ENCODE measurements at places on chromosomes 13 and 19.
A peak's percentile ranks its signal among the peaks of the same experiment; 100 is the strongest.

DNA sequence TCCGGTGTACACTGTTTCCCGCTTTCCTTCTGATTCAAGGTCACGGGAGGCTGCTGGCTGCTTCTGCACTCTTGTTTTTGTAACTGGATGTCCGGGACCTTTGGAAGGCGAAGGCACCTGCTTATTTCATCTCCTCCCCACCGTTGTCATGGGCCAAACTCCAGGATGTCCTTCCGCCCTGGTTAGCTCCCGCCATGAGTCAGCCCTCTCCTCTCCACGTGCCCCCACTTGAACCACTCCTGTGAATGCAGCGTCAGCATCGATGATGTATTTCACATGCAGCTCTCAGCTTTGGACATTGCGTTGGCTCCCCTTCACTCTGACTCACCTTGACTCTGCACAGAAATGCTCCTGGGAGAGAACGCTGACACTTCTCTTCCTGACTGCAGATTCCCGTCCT, 5.5 kb upstream of the GALP start:
- DNase-seq, result no peak

DNA sequence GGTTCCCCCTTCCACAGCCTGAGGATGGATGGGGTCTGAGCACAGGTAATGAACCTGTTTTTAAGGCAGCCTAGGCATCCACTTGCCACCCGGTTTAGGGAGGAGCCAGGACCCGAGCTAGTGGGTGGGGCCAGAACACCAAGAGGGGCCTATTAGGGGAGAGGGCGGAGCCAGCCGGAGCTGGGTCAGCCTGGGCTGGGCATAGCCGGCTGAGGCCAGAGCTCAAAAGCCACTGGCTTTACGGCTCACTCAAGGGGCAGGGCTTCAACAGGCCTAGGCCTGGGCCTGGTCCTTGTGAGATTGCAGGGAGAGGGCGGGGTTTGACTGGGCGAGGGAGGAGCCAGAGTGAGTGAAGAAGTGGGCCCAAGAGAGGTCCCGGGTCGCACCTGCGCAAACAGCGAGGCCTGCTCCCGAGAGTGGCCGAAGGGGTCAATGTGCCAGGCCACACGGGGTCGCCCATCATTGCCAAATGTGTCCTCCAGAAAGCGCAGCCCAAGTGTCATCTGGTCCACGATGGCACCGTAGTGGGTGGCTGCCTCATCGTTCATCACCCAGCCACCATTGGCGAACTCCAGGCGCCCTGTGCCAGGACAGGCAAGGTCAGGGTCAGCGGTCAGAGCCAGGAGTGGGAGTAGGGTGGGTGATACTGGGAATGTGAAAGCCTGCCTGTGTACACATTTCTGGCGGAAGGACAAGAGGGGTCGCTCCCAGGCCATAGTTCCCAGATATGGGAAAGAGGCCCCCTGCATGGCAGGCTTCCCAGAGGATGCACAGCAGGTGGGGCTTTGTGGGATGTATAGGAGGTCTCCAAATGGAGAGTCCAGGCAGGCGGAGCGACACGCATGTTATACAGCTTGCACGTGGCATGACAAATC, 1.9 kb downstream of the MAN2B1 start:
- no peak for DNase-seq

GRCh38 chr13:111562716-111563115, 242.3 kb downstream of the TEX29 start:
- no peak for DNase-seq

- DNase-seq, result no peak
Measured at GRCh38 chr13:100675661-100676129, 1.1 kb upstream of the TMTC4 start.

DNA sequence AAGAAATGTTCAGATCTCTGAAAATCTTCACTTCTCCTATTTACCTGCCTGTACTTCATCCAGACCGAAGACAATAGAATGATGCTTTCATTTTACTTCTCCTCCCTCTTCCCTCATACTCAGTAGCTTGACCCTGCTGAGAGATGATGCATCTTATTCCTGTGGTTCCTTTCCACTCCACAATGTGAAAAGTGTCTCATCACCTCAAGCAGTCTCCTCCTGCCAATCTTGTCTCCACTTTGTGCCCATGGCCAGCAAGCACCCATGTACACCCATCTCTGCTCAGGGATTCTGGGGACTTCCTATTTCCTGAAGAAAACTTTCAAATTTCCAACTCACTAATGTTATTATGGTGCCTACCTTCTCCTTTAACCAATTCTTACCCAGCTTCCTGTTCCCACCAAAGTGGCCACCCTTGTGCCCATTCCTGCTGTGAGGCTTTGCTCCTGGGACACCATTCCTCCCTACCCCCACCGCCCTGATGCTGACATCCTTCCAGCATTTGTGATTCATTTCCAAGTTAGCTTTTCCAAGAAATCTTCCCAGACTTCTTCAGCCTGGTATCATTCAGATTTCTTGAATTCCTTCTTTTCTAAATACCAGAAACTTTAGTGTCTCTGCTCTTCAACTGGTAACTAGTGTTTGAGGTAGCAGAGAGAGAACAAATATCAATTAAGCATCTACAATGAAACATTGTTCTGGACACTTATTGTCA, 212.5 kb downstream of the POSTN start:
- no peak for DNase-seq

DNA sequence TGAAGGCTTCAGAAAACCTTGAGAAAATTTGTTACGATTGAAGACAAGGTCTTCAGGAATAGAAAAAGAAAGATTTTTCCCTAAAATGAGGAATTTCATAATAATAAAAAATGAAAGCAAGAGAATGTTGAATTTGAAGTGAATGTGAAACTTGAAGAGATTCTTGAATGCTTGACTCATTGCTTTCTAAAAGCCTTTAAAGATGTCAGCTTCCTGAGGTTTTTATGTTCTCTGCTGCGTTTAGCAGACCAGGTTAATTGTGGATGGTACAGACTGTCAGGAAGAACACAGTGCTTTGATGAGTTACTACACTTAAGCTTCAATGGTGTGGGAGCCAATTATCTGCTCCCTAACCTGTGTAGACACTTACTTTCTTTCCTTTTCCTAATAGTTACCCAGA, 96.3 kb upstream of the FNDC3A start:
- DNase-seq, result no peak

DNA sequence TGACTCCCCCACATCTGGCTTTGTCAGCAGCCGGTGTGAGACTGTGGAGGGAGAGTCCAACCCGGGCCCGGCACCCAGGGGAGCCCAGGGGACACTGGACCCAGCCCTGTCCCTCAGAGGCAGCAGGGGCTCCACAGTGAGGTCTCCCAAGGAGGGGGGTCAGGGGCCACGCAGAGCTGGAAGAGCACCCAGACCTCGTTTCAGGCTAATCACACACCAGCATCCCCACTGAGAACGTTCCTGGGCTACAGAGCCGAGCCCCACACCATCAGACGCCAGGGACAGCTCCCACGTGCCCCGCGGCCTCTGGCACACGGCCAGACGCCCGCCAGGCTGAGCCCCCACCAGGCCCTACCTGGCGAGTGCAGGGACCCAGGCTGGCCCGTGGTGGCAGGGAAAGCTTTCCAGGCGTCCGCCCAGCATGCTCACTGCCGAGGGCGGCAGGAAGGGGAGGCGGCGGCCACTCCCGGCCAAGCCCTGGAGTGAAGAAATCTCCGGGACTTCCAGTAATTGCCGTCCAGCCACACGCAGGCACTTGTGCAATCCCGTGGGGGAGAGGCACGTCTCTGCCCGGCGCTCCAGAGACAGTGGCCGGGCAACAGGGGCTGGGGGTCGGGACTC, 19.2 kb downstream of the SBNO2 start:
- no peak for DNase-seq

GRCh38 chr19:21586311-21587116, 81.1 kb downstream of the ZNF429 start:
- no peak for DNase-seq

DNA sequence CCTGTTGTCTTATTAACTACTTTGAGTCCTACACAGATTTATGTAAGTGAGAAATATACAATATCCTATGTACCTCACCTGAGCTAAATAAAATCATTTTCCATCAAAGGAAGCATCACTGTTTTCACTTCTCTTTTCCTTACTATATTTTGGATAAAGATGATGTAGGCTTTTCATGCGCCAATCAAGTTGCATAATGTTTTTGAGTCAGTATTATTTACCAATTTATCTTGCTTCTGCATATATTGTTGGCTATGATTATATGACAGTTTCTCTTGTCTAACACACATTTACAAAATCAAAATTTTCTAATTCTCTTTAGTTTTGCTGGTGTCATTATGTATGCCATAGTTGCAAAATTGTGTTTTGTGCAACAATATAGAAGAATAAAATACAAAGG, 67.9 kb upstream of the FRY start:
- DNase-seq, result no peak

GRCh38 chr19:17872251-17873001, 681 bp downstream of the SLC5A5 start:
- DNase-seq, result no peak

DNA sequence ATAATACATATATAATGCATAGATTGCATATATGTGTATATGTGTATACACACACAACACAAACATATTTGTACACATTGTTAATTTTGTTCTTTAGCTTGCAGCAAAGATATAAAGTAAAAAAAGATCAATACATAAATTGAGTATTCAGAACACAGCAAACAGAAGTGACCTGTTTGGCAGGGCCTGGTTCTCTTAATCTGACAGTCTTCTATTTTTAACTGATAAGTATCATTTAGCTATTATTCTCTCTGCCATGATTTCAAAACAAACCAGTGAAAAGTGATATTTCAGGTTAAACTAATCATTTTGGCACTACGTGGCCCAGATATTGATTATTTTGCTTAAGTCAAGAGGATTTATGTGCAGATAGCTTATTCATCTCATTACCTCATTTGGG, 309.4 kb downstream of the OXGR1 start:
- no peak for DNase-seq

- DNase-seq, result no peak
Measured at GRCh38 chr13:62626771-62627170, 1211.1 kb upstream of the PCDH20 start.

DNA sequence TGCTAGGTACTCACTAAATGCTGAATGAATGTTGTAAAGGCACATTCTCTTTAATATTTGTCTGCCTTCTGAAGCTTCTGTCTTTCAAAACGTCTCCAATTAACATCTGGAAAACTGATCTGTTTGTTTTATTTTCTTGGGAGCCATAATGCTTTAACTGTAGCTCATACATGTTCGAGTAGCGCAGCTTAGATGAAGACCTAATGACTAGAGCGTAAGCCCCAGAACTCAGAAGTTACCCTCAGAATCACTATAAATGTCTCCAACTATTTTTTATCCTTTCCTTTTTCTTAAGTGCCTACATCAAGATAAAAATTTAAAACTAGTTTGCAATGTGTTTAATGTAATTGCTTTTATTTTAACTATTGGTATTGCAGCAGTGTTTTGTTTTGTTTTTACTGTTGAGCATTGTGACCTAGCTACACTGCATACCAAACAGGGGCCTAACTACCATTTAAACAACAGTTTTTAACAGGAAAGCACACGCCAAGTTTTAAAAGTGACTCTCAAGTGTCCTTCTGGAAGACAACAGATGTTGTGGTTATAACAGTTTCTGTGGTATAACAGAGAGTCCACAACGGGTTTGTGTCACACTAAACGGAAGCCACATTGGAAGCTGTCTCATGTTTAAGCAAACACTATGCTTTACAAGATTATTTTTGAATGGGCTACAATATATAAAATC, 42.0 kb downstream of the MRPL57 start:
- DNase-seq, result no peak

GRCh38 chr19:44891016-44891882, at the start of gene TOMM40:
Gene TOMM40, plus strand, starts transcription at chr19:44891254. Its CDS starts 162 bp downstream, at chr19:44891416.
- DNase-seq, result peak; percentile 100

DNA sequence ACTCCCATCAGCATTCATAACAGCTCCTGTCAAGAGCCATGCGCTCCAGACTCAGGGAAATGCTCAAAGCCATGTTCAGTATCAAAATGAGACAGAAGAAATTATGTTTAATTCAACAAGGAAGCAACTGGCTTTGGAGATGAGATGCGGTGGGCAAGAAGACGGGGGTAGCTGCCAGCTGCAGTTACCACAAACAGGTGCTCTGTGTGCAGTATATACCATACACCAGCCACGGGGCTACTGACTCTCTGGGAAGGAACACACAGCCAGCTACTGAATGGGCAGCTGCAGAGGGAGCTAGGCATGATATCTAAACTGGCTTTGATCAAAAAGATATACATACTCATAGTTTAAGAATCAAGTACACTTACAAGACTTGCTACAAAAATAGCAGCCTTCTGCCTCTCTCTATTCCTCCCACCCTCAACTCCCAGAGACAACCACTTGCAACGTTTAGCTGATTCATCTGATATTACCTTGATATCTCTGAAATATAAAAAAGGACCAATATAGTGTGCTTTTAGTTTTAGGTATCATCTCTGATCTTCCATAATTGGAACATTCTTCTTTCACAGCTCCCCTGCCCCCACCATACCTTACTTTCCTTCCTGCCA, 593.0 kb downstream of the UQCRFS1 start:
- no peak for DNase-seq

GRCh38 chr19:17479325-17479791, 9.0 kb downstream of the SLC27A1 start:
- no peak for DNase-seq

DNA sequence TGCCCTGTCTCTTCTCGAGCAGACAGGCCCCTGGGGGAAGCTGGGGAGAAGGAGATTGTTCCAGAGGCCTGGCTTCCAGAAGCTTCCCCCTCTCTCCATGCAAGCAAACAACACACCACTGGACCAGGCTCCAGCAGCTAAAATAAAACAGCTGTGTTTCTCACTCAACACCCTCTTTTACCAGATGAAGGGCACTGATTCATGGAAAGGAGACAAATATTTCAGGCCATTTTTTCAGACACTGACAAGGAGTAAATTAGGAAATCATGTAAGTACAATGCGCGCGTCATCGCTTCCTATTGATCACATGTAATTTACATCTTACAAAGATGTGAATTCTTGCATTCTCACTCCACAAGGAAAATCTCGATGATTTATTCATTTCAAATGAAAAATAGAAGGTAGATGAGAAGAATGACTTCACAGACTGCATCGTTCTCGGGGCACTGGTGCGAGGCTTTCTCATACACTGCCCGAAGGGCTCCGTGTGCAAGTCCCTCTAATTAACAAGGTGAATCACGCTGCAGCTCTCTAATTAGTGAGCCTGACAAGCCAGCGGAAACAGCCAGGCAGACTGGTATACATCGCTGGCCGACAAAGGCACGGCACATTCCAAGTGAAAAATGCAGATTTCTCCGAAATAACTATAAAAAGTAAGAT, 153.6 kb downstream of the KCTD15 start:
- no peak for DNase-seq

Data from DMS 273 treated with DMSO at 0.1 percent for 48 hours (cell line).